ENCODE measurements at places on chromosomes 7 and 10.

GRCh38 chr7:3987426-3987927, 686.4 kb downstream of the SDK1 start:
- no peak for DNase-seq

DNA sequence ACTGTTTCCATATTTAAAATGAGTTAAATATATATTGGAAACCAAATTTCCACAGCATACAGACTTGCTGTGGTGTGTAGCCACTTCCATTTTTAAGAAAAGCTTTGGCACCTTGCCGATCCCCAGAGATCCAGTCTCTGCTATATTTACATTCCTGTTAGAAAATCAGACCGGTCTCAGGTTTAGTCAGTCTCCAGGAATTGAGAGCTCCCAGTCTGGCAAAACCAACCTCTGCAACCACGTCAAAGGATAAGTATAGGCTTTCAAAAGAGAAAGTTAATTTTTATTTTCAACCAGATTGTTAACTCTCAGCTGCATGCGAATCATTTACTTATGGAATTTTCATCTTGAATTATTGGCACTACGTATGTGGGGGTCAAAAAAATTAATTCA, 28.2 kb downstream of the PUS7 start:
- DNase-seq: no peak

- DNase-seq: no peak
Observed at GRCh38 chr10:78473006-78473405, 439.3 kb downstream of the RPS24 start.

DNA sequence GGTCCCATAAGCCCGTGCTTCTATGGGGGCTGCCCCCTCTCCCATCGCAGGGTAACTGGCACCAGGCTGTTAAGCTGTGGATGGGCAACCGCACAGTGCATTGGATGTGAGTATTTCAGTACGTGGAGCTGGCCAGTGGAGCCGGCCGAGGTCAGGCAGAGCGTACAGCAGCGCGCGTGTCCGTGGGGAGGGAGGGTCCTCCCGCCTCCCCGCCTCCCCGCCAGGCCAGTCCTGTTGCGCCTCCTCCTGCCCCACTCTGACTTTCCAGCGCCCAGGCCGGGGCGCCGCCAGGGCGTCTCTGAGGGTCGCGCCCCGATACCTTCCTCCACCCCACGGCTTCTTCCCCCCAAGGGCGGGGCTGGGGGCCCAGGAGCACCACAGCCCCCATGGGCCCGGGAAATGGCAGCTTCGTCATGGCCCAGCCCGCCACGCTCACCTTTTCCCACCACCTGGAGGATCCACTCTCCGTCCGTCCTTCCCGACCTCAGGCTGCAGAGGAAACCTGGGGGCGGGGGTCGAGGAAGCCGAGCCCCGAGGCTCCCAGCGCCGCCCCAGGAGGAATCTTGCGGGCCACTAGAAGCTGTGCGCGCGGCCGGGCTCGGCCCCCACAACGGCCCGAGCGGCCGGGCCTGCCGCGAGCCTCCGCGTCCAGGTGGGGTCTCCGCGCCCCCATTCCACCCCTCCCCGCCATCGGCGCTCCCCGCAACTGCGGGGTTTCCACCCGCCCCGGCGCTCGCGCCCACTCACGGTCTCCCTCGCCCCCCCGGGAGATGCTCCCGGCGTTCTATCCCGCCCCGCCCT, 831 bp upstream of the PFKP start:
- DNase-seq: no peak

GRCh38 chr10:43380610-43381222, 9.3 kb downstream of the FXYD4 start:
- no peak for DNase-seq

DNA sequence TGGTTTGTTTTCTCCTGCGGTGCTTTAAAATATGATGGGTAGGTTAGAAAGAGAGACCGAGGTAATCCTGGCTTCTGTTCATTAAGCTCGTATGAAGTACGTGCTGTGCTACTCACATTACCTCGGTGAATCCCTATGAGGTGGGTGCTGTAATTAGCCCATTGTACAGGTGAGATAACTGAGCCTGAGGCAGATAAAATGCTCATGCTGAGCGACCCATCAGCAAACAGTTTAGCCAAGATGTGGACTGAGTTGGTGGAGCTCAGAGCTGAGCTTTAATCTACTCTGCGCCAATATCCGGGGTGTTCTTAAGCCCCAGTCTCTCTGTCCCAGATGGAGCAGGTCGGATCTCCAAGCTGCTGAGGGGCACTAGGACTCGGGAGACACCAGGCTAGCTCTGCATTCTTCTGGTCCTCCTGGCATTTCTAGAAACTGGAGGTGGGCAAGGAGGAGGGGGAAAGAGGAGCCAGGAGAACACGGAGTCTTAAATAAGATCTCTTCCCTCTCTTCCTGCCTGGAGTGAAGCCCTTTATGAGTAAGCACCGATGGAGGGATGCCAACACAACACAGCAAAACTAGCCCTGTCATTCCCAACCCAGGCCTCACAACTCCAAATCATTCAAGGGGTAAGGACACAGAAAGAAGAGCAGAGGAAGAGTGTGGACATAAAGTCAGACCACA, 458.5 kb downstream of the KCNMA1 start:
- no peak for DNase-seq

- no peak for DNase-seq
Observed at GRCh38 chr7:125670926-125671572, 741.4 kb upstream of the POT1 start.

DNA sequence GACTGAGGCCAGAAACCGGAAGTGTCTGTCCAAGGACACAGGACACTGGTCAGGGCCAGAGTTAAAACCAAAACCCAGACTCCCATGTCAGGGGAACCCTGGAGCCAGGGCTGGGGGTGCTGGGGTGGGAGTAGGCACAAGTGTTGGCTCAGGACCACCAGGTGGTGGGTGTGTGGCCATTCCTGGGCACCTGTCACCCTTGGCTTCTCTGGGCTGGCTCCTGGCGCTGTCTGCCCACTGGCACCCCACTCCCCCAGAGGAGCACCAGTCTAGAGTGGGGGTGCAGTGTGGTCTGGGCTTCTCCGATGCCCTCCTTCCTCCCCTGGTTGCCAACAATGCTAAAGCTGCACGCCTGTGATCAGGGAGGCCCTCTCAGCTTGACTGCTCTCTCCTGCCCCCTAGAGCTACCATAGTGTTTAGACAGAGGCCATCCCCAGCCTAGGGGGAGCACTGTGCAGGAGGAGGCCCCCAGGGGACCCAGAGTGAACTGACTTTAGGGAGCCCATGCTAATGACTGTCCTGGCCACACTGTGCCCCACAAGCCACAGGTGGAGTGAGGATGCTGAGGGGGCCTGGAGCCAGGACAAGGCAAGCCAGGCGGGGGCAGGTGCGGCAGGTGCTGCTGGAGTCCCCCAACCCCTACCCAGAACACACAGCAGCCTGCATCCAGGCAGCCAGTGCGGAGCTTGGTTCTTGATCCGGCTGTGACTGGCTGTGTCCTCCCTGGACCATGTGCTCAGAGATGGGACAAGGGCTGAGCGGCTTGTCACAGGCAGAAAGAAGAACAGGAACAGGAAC, 11.0 kb downstream of the RASGEF1A start:
- no peak for DNase-seq

DNA sequence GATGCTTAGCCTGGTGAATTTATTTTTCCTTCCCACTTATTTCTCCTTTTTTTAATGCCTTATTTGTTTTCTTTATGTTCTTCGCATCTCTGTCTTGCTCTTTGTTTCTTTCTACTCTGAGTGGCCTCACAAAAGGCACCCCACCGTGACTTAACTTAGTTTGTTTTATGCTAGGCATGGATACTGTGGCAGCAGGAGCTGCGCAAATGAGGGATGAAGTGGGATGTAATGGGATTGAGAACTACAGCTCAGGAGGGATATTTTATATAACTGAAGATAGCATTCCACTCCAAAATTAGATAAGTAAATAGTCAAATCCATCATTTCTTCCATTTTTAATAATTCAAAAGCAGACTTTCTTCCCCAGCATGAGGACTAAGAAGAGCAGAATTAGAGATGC, 1.7 kb upstream of the CACNA2D1 start:
- no peak for DNase-seq

GRCh38 chr10:12393831-12394230, 44.5 kb downstream of the CAMK1D start:
- no peak for DNase-seq

DNA sequence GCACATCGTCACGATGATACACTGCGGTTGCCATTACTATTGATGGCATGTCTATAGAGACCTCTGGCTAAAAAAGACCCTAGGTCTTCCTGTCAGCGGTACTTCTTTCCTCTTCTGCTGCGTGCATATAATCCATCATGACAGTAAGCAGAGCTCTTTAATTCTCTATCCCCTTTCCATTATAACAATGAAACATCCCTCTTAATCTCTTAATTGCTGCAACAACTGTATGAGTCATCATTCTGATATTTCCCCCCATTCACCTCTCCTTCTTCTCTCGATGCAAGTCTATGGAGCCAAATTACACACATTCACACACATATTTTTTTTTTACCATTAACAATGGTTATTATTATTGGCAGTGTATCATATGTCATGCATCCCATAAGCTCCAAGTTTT, 45.2 kb upstream of the AKR1E2 start:
- no peak for DNase-seq

DNA sequence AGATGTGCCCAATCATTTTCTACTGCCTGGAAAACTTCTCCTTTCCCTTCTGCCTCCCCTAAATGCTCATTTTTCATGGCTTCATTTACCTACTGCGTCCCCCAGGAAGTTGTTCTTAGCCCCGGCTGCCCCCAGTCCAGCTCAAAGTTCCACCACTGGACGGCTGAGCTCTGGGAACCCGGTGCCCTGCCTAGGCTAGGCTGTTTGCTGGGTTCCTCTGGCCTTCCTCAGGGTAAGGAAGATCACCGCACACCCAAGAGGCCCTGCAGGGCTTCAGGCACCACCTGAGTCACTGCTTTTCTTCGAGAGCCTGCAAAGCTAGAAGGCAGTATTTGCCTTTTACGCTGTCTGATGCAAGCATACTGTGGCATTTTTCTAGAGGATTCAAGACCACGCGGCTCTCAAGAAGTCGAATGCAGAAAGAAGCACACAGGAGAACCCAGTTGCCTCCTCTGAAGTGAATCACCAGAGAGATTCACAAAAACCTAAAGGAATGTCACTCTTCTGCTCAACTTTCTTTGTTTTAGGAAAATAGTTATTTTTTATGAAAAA, 46.7 kb upstream of the ZMIZ1 start:
- DNase-seq: no peak

DNA sequence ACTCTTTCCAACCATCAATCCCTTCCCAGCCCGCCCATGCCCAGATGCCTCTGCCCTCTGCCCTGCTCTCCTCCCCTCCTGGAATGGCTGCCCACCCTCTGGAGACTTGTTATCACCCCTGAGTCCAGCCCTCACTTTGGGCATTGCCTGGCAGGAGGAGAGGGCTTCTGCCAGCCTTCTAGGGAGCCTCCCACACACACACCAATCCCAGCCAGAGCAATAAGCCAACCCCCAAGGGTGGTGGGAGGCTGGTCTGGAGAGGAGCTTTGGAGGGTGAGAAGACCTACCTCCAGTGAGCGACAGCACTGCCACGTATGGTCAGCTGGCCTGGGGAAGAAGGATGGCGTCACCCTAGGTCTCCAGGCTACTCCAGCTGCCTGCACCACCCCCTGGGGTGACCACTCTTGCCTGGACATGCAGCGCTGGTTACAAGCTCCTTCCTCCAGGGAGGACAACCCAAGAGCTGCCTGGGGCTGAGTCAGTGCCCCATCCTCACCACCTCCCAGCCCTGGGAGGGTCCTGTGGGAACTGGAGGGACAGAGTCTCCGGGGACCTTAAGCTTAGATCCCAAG, 8.4 kb downstream of the C10orf105 start:
- DNase-seq: no peak

- DNase-seq: no peak
Observed at GRCh38 chr7:129225206-129225930, 538 bp downstream of the AHCYL2 start.

GRCh38 chr10:123135415-123136141, at the start of gene HMX3:
HMX3 (plus strand) TSS chr10:123135970; CDS start chr10:123136051, 81 bp downstream.
- no peak for DNase-seq

DNA sequence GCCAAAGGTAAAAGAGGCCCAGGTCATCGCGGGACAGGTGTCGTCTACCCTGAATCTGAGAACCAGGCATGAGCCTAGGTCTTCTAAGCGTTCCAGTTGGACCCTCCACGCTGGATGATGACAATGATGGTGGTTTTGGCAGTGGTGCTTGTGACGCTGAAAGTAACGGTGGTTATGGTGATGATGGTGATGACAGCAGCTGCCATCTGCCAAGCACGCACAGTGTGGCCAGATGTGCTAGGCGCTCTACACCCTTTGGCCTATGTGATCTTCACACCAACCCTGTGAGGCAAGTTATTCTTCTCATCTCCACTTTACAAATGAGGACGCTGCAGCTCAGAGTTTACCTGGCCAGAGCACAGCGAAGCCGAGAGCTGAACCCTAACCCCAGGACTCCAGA, 93.9 kb downstream of the FAM53B start:
- no peak for DNase-seq

DNA sequence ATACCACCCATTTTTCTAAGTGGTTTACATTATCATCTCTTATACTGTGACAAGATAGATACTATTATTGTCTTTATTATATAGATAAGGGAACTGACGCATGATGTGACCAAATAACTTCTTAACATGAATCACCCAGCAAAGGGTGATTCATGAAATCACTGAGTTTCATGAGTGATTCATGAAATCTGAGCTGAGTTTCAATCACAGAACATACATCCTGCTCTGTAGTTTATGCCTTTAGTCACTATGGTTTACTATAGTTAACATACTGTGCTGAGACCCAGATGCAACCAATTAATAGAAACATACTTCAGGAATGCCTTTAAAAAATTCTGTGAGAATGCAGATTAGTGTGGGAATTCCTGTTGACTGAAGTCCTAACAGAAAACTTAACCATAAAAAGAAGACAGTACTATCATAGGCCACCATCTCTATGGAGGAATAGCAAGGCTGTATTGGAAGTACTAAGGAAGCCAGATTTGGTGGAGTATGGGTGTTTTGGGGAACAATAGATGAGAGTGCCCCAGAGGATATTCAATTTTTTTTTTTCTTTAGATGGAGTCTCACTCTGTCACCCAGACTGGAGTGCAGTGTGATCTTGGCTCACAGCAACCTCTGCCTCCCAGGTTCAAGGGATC, 43.1 kb upstream of the SEMA3A start:
- no peak for DNase-seq

- DNase-seq: no peak
Observed at GRCh38 chr7:80984619-80985018, 65.8 kb upstream of the SEMA3C start.

DNA sequence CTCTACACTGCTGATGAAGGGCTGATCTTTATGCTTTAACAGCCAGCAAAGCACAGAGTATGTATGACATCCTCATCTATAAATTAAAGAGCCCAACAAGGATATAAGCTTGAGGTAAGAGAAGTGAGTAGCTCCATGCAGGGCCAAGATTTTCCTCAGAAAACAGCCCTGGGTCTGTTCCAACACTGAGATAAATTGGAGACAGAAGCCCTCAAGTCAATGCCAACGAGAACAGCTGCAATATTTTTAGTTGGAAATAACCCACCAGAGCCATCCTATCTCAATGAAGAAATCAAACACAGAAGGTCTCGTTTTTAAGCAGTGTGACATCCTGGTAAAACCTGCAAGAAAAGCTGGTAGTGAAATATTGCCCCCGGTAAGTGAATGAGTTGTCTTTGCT, 297.0 kb upstream of the AUTS2 start:
- no peak for DNase-seq

- DNase-seq: no peak
Observed at GRCh38 chr7:70527520-70528115, 604.3 kb upstream of the GALNT17 start.
